ENCODE measurements at places on chromosomes 5 and 9.

DNA sequence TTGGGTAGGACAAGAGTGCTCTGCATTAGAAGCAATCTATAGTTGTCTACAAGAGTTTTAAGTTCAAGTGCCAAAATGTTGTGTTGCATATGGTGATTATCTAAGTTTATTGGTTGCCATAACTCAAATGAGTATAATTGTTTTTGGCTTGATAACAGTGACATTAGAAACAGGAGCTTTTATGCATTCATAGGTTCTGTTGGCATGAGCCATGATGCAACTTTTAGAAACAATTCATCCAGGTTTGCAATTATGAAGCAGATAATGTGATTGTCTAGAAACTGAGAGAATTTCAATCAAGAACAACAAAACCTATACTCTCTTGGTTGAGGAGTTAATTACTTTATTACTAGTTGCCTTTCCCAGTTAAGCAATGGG is 137.0 kb downstream of the PBX3 start:
- no peak for DNase-seq

GRCh38 chr5:6889030-6889429 is 175.8 kb downstream of the TENT4A start:
- no peak for DNase-seq

DNA sequence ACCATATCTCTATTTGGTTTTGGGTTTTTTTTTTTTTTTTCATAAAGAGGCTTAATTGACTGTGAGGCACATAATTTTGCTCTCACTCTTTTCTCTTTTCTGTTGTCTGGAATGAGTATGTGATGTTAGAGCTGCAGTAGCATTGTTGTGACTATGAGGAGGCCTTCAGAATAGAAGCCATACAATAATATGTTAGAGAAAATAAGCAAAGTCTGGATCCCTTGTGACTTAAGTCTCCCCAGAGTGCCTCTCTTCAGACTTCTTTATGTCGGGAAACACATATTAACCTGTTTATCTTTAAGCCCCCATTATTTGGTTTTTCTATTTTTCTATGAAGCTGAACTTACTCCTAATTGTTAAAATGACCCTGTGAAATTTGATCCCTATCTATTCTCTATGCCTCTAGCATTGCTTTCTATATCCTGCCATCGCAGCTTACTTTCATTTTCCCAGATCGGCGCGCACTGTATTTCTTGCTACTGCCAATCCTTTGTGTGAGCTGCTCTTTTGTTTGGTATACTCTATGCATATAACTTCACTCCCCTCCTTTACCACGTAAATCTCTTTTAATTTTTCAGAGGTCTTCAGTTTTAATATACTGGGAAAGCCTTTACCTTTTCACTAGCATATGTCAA is 372.5 kb upstream of the KCNN2 start:
- DNase-seq = peak; percentile 22

GRCh38 chr5:59416451-59416850 is 477.1 kb downstream of the PDE4D start:
- no peak for DNase-seq

- no peak for DNase-seq
These were observed 1.1 kb downstream of the FUT7 start for GRCh38 chr9:137030538-137031527.

DNA sequence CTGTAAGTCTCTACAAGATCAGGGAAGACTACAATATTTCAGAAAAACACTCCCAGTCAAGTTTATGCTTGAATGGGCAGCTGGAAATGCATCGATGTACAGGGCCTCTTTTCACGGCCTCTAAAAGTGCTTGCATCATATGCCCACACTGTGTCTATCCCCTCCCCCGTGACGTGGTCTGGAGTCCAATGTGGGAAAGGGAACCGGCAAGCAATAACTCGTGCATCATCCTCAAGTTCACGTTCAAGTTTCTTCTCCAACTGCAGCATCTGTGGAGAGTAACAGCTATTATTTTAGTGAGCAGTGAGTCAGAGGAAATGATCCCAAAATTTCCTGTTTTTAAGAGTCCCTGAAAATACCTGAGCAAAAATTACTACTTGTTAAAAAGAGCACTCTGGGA is 22.3 kb downstream of the ATPSCKMT start:
- no peak for DNase-seq

DNA sequence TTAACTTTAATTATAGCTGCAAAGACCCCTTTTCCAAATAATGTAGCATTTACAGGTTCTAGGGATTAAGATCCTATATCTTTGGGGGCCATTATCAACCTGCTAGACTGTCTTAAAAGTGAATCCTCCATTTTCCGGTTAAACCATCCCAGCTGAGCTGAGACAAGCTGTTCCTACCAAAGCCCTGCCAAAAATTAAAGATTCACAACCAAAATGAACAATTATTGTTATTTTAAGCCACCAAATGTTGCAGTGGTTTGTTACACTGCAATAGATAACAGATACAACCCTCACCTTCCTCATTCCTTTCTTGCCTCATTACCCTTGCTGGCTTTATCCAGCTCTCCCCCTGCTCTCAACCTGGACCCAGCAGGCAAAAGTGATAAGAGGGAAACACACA is 343.4 kb downstream of the CDK5RAP2 start:
- DNase-seq = no peak

DNA sequence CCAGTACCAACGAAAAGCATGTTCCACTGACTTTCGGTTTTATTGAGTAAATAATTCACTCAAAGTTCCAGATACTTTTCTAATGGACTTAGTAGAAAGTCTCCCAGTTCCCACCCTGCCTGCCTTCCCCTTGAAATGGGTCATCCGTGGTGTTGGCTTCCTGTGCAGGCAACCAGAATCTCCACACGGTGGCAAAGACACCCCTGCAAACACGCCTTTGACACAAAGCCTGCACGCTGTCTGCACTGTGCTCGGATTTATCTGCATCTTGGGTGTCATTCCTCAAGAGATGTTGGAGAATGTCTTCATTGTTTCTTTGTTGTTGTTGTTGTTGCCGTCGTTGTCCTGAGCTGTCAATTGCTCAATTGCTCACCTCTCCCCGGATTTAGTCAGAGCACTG is 150.0 kb upstream of the IRX2 start:
- DNase-seq = no peak

DNA sequence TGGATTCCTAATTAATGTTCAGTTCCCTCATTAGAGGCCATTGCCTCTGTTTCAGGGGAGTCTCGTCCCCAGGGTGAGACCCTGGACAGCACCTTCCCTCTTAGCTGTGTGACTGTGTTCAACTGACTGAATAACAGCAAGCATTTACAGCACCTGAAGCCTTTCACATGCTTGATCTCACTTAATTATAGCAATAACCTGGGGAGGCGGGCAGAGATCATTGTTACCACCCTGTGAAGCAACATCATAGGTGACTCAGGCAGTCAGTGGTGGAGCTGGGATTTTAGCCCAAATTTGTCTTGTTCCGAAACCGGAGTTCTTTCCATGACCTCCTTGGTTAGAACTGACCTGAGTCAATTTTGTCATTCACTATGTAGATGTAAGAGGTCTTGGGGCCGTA is 105.2 kb upstream of the RAD23B start:
- no peak for DNase-seq

- DNase-seq = no peak
These were observed 58.8 kb upstream of the RAI14 start for GRCh38 chr5:34597034-34598027.

GRCh38 chr9:135584934-135585333 is 23.4 kb downstream of the PAEP start:
- no peak for DNase-seq

GRCh38 chr9:29830821-29831220 is 2257.5 kb upstream of the C9orf72 start:
- peak; percentile 40 for DNase-seq

DNA sequence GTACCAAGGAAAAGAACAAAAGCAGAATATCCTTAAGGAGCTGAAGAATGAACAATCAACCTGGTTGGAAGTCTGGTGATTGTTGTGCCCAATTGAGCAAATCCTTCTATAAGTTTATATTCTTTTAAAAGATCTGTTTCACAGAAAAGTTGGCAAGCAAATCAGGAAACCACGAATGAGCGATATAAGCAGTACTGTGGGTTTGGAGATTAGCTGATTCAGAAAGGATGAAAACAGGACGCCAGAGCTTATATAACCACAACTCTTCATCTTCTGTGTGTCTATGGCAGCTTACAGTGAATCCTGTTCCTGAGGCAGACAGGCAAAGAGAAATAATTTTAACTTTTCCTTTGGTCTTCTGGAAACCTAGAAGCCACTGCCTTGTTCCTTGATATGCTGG is 61.7 kb downstream of the SLC38A9 start:
- DNase-seq = no peak

DNA sequence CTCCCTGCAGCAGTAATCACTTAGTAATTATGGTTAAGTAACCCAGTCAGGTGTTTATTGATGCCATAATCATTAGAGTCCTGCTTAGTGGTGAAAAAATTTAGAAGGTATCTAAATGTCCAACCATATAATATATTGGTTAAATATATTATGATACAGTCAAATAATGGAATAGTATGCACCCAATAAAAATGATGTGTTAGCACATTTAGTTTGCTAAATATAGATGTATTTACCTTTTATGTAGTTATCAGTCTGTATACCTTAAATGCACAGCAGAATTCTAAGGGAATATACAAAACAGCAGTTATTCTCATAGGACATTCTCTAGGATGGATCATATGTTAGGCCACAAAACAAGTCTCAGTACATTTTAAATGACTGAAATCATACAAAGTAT is 90.4 kb downstream of the PRKACG start:
- DNase-seq = no peak

GRCh38 chr9:5437254-5438216 is at the start of gene PLGRKT:
Gene PLGRKT, minus strand, starts transcription at chr9:5437925. Its CDS starts 5,948 bp downstream, at chr9:5431977.
- DNase-seq = peak; percentile 85

GRCh38 chr9:137305060-137305797 is 3.2 kb upstream of the NRARP start:
- DNase-seq = no peak

- DNase-seq = peak; percentile 42
These were observed 176.6 kb downstream of the ZNF462 start for GRCh38 chr9:107039542-107039941.

DNA sequence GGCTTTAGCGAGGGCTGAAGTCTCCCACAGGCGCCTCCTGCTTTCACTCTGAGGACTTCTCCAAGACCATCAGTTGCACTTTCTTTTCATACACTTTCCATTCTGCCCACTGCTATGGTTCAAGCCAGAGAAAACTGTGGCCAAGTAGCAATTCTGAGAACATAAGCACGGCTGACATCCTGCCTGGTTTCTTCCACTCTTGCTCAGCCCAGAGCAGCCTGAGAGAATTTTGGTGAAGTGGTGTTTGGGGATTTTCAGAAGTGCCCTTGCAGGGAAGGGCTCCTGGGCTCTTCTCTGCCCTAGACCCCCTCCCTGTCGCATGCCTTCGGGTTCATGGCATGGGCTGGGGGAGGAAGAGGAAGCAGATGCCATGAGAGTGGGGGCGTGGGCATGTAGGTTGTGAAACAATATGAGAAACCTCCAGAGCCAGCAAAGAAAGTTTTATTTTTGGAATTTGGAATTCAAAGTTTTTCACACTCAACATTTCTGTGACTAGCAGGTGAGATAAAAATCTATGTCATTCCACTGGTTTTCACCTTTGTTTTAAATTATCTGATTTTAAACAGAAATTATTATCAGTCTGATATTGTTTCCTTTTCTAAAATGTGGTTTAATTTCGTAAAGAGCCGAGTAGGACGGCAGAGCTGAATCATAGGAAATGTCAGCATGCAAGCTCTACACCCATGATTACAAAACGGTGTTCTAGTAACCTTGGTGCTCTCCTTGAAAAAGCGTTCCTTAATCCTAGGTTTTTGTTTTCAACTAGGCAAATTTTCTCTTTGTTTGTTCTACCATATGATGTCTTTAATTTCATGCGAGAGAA is 27.8 kb upstream of the TNFSF8 start:
- DNase-seq = no peak

DNA sequence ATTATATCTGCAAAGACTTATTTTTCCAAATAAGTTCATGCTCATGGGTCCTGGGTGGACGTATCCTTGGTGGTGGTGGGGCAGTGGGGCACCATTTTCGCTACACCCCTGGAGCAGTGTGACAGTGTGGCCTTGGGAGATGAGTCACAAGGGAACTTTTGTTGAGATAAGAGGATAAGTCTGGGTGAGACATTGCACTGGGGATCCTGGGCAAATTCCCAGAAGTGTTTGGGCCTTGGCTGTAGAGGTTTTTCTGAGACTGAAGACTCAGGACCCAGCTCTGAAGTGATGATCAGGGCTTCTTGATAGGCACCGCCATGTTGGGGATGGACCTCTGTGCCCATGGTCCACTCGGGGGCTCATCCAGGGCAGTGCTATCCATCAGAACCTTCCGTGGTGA is 149.4 kb downstream of the MACROH2A1 start:
- DNase-seq = no peak

DNA sequence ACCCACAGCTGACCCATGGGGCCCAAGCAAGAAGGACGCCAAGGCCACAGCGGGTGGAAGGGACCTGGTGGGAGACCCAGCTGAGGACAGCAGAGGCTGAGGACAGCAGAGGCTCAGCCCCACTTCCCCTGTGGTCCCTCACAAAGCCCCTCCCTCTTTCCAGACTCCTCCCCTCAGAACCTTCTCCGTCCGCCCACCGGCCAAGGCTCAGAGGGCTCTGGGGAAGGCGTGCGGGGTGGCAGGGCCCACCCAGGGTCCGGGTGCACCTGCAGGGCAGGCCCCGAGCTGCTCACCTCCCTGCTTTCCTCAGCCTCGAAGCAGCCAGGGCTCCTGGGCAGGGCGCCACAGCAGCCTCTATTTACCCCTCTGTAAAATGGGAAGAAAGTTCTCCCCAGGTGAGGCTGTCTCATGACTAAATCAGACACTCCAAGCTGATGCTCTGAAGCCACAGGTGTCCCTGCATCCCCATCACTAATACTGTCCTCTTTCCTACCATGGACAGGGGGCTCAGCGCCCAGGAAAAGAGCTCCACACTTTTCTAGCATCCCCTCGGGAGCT is 137.9 kb upstream of the PPP1R26 start:
- no peak for DNase-seq

GRCh38 chr9:72954431-72955125 is 1.7 kb upstream of the ALDH1A1 start:
- no peak for DNase-seq

DNA sequence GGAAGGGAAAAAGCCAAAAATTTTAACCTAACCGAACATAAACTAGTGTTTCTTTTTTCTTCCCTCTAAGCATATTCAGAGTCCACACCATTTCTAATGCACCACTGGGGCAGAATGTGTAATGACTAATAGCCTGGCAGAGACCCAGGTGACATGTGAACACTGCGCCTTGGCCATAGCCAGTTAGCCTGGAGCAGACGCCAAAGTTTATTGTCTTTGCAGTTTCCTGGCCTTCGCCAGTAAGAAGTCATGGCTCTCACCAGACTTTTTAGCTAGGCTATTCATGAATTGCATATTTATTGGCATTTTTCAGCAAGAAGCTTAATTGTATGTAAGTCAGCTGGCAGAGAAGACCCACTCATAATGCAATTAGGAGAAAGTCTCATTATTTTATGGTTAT is 182.8 kb upstream of the SLC27A6 start:
- DNase-seq = peak; percentile 69

- peak; percentile 88 for DNase-seq
These were observed at the start of gene TPM2 for GRCh38 chr9:35689542-35690293. Gene TPM2, minus strand, starts transcription at chr9:35689925. Its CDS starts 108 bp downstream, at chr9:35689817.

GRCh38 chr9:120643061-120643460 is 63.1 kb upstream of the CDK5RAP2 start:
- DNase-seq = no peak

Data from urothelium cell line (cell line).